ENCODE measurements at places on chromosomes 12 and 14.

- H3K4me3 ChIP-seq: no peak overlapping the region
- H3K4me1 ChIP-seq: no peaks in the 10 kb centered on the region
Measured at GRCh38 chr12:28974166-28974565, 174.9 kb upstream of the FAR2 start.

GRCh38 chr14:82872494-82872893, 1338.8 kb upstream of the SEL1L start:
- H3K27me3 ChIP-seq: no peaks in the 10 kb centered on the region
- H3K4me1 ChIP-seq: no peaks in the 10 kb centered on the region
- DNase-seq: peak; percentile 68
- no peak overlapping the region for H3K4me3 ChIP-seq
- H3K36me3 ChIP-seq: no peaks in the 10 kb centered on the region

DNA sequence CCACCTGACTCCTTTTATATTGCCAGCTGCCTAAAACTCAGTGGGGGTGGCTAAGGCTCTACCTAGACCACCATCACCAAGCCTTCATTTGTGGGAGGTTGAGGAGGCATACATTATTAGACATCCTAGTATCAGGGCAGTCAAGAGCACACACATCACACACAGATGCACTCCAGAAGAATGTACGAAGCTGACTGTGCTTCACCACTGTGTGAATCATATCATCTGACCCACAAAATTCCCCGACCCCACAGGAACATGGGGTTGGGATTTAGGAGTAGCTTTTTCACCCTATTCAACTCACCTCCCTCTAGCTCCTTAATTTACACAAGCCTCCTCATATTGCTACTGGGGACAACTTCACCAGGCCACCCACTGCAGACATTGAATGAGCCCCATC, 64.8 kb upstream of the BDKRB2 start:
- H3K4me3 ChIP-seq: no peak overlapping the region
- no peak overlapping the region for H3K27ac ChIP-seq
- no peak for DNase-seq
- H3K27me3 ChIP-seq: no peaks in the 10 kb centered on the region
- H3K36me3 ChIP-seq: no peaks in the 10 kb centered on the region

- no peaks in the 10 kb centered on the region for H3K36me3 ChIP-seq
- H3K27ac ChIP-seq: no peak overlapping the region
- H3K4me1 ChIP-seq: no peaks in the 10 kb centered on the region
- DNase-seq: no peak
- H3K4me3 ChIP-seq: no peak overlapping the region
Measured at GRCh38 chr14:50083467-50084337, 32.7 kb downstream of the VCPKMT start.

DNA sequence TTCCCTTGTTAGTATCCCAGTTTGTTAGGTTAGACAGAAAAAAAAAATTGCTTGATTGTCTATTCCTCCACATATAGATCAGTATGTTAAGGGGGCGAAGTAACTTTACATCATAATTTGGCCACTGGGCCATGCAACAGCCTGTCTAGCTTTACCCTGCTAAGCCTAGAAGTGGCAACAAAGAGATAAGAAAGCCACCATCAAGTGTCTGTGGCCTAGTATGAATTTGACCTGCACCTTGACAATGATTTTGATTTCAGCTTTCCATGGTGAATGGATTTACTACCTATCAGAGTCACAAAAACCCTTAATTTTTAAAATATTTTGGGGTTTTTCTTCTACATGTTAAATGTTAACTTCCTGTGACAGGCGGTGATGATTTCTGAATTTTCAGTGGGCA, 63.9 kb downstream of the LIN52 start:
- no peaks in the 10 kb centered on the region for H3K27me3 ChIP-seq
- DNase-seq: no peak
- no peaks in the 10 kb centered on the region for H3K4me1 ChIP-seq
- H3K36me3 ChIP-seq: no peaks in the 10 kb centered on the region
- no peak overlapping the region for H3K4me3 ChIP-seq
- H3K27ac ChIP-seq: no peak overlapping the region

- no peaks in the 10 kb centered on the region for H3K27me3 ChIP-seq
- no peak overlapping the region for H3K27ac ChIP-seq
- H3K4me3 ChIP-seq: no peak overlapping the region
Measured at GRCh38 chr14:96064866-96065265, 25.7 kb downstream of the C14orf132 start.

DNA sequence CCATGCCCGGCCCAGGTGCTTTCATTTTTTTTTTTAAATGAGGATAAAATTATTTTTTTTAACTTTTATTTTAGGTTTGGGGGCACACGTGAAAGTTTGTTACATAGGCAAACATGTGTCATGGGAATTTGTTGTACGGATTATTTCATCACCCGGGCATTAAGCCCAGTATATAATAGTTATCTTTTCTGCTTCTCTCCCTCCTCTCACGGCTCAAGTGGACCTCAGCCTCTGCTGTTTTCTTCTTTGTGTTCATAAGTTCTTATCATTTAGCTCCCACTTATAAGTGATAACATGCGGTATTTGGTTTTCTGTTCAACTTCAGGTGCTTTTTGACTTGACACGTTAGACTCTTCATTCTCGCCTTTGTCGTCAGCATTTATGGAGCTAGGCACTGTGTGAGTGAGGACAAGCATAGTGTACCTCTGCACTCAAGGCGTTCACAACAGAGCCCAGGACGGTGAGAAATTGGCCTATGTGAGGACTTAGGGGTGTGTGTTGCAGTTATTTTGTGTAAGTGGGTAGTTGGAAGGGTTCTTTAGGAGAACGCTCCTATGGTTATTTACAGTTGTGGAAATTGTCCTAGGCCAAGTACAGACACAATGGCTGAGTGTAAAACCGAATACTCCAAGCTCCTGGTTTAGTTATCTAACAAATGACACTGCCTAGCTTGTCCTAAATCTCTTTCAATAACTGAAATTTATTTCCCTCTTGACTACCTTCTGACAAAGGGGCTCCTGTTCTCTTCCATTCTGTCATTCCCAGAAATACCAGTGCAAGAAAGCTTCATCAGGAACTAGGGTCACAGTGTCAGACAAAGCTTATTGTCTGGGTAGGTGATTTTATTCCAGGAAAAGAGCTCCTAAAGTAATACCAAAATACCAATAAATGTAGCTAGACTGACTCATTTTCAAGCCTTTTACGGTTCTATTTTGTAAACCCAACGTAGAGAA, 200.5 kb upstream of the PRICKLE1 start:
- no peak for DNase-seq
- peak overlapping the region; percentile 3 for H3K27ac ChIP-seq
- H3K36me3 ChIP-seq: no peaks in the 10 kb centered on the region
- peaks cover 10% of the 10 kb centered on the region for H3K4me1 ChIP-seq
- H3K27me3 ChIP-seq: no peaks in the 10 kb centered on the region

DNA sequence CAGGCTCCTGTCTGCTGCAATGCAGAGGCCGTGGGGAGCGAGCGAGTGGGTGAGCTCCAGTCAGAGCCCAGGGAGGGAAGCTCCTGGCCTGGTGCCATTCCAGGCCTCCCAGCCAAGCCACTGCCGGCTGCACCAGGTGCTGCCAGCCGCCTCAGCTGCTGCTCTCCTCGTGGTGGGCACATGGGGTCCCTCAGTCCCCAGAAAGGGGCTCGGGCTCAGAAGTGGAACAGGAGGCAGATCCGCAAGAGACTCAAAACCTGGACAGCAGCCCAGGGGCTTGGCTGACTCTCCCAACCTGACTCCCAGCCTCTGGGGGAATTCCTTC, 2.4 kb downstream of the ABCB9 start:
- no peaks in the 10 kb centered on the region for H3K27me3 ChIP-seq
- H3K36me3 ChIP-seq: no peaks in the 10 kb centered on the region
- H3K27ac ChIP-seq: no peak overlapping the region
- H3K4me1 ChIP-seq: no peaks in the 10 kb centered on the region
- H3K4me3 ChIP-seq: no peak overlapping the region
- DNase-seq: no peak

- no peak for DNase-seq
- no peaks in the 10 kb centered on the region for H3K4me1 ChIP-seq
- H3K27ac ChIP-seq: no peak overlapping the region
- H3K27me3 ChIP-seq: peaks cover 2% of the 10 kb centered on the region
- no peak overlapping the region for H3K4me3 ChIP-seq
Measured at GRCh38 chr12:112939761-112940381, 1.6 kb downstream of the OAS3 start.

DNA sequence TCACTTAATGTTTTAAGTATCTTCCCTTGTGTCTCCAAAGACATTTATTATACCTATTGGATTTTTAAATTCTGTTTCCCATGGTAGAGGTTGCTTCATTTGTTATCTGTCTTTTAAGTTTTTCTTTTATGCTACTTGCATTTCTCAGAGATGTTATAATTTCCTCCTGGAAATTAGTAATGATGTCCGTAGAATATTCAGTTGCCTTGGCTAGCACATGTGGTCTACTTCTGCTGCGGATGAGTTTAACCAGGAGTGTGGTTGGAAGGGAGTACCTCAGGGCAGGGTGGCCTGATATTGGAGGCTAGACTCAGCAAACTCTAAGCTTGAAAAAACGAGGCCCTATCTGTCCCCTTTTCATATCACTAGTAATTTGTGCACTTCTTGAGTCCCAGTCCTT, 8.8 kb upstream of the EVL start:
- H3K4me3 ChIP-seq: no peak overlapping the region
- H3K27me3 ChIP-seq: peaks cover 1% of the 10 kb centered on the region
- no peaks in the 10 kb centered on the region for H3K4me1 ChIP-seq
- no peak for DNase-seq
- no peaks in the 10 kb centered on the region for H3K36me3 ChIP-seq
- H3K27ac ChIP-seq: no peak overlapping the region

- no peaks in the 10 kb centered on the region for H3K27me3 ChIP-seq
- DNase-seq: no peak
- H3K4me3 ChIP-seq: no peak overlapping the region
- H3K4me1 ChIP-seq: no peaks in the 10 kb centered on the region
- H3K27ac ChIP-seq: no peak overlapping the region
Measured at GRCh38 chr14:99724939-99725773, 41.1 kb downstream of the CYP46A1 start.

GRCh38 chr12:94263011-94263811, 114.8 kb downstream of the PLXNC1 start:
- H3K36me3 ChIP-seq: no peaks in the 10 kb centered on the region
- H3K4me1 ChIP-seq: peaks cover 7% of the 10 kb centered on the region
- DNase-seq: no peak
- H3K27me3 ChIP-seq: no peaks in the 10 kb centered on the region
- H3K4me3 ChIP-seq: no peak overlapping the region

DNA sequence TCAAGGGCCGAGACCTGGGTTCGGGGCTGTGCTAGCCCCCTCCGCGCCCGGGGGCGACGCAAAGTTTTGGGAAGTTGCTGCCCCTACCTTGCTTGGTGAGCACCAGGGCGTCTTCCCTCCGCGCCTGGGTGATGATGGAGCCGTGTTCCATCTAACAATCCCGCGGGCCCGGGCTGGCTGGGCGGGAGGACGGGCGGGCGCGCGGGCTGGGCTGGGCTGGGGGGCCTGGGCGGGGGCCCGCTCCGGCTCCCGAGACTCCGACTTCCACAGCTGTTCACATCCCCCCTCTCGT, 298 bp downstream of the CTDSP2 start:
- no peaks in the 10 kb centered on the region for H3K36me3 ChIP-seq
- no peaks in the 10 kb centered on the region for H3K27me3 ChIP-seq
- peaks cover 14% of the 10 kb centered on the region for H3K4me1 ChIP-seq
- H3K27ac ChIP-seq: peak overlapping the region; percentile 100

- no peak overlapping the region for H3K27ac ChIP-seq
- no peaks in the 10 kb centered on the region for H3K36me3 ChIP-seq
- no peaks in the 10 kb centered on the region for H3K4me1 ChIP-seq
- no peak overlapping the region for H3K4me3 ChIP-seq
Measured at GRCh38 chr12:84661786-84662185, 250.8 kb downstream of the SLC6A15 start.

- no peak overlapping the region for H3K4me3 ChIP-seq
- H3K27me3 ChIP-seq: no peaks in the 10 kb centered on the region
- no peaks in the 10 kb centered on the region for H3K4me1 ChIP-seq
- no peaks in the 10 kb centered on the region for H3K36me3 ChIP-seq
- DNase-seq: no peak
Measured at GRCh38 chr14:58865514-58866281, 227.9 kb downstream of the DACT1 start.

DNA sequence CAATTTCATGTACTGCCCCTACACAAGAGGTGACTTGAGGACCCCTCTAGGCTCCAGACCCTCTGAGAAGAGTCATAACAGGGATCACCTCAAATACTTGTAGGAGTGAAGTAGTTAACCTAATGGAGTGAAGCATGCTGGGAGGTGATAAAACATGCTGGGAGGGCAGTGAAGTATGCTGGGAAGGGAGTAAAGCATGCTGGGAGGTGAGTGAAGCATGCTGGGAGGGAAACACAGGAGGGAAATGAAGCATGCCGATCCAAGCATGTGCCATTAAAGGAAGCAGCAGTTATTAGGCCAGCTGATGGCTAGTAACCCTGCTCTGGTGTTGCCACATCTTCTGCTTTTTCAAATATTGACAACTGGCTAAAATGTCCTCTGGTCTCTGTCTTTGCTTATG, 70.7 kb upstream of the TRHDE start:
- no peak overlapping the region for H3K4me3 ChIP-seq
- H3K36me3 ChIP-seq: no peaks in the 10 kb centered on the region
- H3K27me3 ChIP-seq: no peaks in the 10 kb centered on the region
- no peak for DNase-seq
- no peak overlapping the region for H3K27ac ChIP-seq

DNA sequence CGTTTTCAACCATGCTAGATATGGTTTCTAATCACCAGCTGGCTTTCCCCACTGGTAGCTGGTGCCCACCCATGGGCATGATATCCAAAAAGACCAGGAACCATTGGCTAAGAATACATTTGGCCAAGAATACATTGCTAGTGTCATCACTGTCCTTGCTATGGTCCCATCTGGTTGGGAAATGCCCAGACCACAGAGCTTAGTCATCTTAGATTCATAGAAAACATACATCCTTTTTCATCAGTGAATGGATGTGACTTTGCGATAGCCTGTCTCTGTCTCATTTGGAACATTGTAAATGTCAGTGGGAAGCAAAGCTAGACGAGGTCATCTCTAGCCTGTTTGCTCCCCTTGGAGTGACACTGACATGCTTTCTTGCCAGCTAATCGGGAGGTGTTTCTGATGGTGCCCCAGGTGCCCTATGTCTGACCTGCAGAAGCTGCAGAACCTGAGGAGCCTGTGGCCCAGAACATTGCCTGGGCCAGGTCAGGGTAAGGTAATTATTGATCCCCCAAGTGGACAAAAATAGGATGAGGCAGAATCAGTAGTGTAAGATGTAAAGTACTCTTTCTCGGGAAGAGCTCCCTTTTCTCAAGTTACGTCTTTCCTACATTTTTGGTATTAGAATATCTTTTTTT, 194.8 kb downstream of the SLC41A2 start:
- no peak overlapping the region for H3K27ac ChIP-seq
- no peaks in the 10 kb centered on the region for H3K4me1 ChIP-seq
- no peaks in the 10 kb centered on the region for H3K36me3 ChIP-seq
- no peak for DNase-seq
- H3K27me3 ChIP-seq: no peaks in the 10 kb centered on the region

GRCh38 chr14:67571991-67572323, 28.1 kb downstream of the PIGH start:
- H3K27me3 ChIP-seq: no peaks in the 10 kb centered on the region
- no peaks in the 10 kb centered on the region for H3K36me3 ChIP-seq
- no peak overlapping the region for H3K4me3 ChIP-seq
- no peak overlapping the region for H3K27ac ChIP-seq
- no peak for DNase-seq
- no peaks in the 10 kb centered on the region for H3K4me1 ChIP-seq

- H3K4me1 ChIP-seq: peaks cover 2% of the 10 kb centered on the region
- no peak for DNase-seq
- no peaks in the 10 kb centered on the region for H3K36me3 ChIP-seq
- H3K27ac ChIP-seq: no peak overlapping the region
- H3K27me3 ChIP-seq: no peaks in the 10 kb centered on the region
- no peak overlapping the region for H3K4me3 ChIP-seq
Measured at GRCh38 chr14:73789989-73790581, 61.5 kb upstream of the PTGR2 start.

Data from mesendoderm (in vitro differentiated cells).